Tibial nerve (tissue), 4 donors: ENCODE measurements at places on chromosomes 6 and 20.
A peak's percentile ranks its signal among the peaks of the same experiment; 100 is the strongest.

DNA sequence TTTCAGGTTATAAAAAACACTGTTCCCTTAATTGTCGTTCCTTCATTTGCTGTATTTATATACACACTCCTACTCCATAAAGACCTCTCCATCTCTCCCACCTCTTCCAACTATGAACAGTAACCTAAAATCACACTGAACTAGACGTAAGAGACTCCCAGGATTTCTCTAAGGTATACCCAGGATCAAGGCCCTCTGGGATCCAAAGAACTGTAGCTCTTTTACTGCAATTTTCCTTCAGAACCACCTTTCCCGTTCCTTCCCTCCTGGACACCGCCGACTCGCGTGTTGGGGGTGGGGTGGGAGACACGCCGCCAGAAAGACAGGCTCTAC, 680 bp downstream of the LATS1 start:
- no peak for DNase-seq

- no peak for DNase-seq
Measured at GRCh38 chr6:16302721-16303552, 64.5 kb downstream of the GMPR start.

GRCh38 chr20:36835453-36836198, 40.3 kb upstream of the TLDC2 start:
- peak; percentile 88 for DNase-seq

GRCh38 chr20:40813029-40813431, 124.0 kb upstream of the MAFB start:
- DNase-seq: no peak

DNA sequence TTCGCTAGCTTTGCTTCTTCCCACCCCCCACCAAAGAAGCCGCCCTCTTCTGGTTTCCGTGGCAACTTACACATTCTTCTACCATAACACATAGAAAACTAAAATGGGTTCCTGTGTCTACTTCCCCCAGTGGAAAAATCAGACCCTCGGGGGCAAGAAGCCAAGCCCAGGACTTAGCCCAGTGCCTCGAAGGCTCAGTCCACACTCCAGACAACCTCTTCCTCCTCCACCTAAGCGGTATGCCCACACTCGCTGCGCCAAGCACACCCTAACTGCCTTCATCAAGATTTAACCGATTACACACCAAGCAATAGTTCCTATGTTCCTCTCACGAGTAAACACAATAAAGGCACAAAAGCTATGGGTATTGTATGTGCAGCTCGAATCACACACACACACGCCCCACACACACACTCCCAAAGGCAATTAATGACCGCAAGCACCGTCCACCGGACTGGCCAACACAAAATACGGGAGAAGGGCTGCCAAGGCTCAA, 537 bp downstream of the PPIL4 start:
- peak; percentile 56 for DNase-seq
